ENCODE measurements at places on chromosomes 3 and 15.

DNA sequence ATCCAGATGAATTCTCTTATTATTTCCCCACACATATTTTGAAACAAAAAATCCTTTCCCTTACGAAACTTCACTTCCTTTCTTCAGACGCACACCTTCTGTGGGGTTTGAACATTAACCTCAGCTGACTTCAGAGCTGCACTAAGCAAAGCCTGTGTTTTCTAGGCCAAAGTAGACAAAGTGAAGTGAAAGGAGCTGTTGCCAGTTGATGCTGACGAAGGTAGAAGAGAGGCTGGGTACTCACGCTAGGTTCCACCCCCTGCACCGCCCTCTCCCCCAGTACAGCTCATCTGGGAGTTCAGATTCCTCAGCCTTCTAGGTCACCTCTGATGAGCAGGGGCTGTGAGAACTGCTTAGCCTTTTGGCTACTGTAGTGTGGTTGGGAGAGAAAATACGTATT is 24.1 kb downstream of the DUT start:
- DNase-seq = peak; percentile 32

DNA sequence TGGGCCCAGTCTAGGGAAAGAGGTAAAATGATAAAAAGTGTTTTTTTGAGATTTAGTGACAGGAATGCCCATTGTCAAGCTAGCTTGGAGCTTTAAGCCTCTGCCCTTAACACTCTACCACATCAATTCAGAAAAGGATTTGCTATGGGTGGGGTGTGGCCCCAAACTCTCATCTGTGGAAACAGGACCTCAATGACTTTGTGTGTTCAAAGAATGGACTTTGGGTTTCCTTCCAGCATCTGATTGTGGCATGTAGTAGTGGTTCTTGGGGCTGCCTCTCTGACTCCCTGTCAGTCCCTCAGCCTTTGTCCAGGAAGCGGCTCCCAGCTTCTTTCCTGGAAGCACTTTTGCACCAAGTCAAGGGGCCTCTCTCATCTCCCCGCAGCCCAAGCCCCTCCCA is 56.1 kb downstream of the CCNL1 start:
- DNase-seq = no peak

DNA sequence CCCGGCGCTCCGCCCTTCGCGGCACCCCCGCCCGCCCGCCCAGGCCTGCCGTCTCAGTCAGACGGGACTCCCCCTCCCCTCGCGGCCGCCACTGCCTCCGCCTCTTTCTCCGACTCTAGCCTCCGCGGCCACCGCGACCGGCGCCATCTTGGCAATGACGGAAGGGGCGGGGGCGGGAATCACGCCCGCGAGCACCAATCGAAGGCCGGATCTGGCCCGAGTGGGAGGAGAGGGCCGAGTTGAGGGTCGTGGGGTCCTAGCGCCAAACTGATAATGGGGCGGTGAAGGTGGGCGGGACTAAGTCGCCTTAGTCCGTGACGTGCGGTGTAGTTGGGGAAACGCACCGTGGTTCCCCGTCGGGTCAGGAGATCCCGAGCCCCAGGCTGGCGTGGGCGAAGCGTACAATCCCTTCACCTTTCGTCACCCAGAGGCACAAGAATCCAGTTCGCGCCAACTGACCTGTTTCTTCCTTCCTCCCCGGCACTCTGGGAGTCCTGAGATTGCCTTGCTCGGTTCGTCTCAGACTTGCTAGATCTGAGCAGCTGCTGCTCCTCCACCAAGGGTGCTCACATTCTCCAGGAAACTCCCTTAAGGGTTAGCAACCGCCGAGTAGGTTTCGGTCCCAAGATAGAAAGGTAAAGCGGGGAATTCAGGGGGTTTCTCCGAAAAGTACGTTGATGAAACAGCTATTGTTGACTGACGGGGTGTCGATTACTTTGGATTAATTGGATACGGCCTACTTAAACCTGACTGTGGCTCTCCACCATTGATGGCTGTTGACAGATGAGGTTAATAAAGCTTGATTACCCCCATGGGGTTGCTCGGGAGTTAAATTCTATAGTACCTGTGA is at the start of gene DENND4A:
DENND4A (minus strand) TSS at position 156 of the 850 bp plus-strand sequence. CDS start 35,843 bp downstream, outside the sequence.
- DNase-seq = peak; percentile 97

GRCh38 chr3:111906656-111907055 is 47.6 kb downstream of the PHLDB2 start:
- peak; percentile 18 for DNase-seq

- DNase-seq = no peak
Observed at GRCh38 chr3:171684221-171684620, 126.1 kb downstream of the PLD1 start.

DNA sequence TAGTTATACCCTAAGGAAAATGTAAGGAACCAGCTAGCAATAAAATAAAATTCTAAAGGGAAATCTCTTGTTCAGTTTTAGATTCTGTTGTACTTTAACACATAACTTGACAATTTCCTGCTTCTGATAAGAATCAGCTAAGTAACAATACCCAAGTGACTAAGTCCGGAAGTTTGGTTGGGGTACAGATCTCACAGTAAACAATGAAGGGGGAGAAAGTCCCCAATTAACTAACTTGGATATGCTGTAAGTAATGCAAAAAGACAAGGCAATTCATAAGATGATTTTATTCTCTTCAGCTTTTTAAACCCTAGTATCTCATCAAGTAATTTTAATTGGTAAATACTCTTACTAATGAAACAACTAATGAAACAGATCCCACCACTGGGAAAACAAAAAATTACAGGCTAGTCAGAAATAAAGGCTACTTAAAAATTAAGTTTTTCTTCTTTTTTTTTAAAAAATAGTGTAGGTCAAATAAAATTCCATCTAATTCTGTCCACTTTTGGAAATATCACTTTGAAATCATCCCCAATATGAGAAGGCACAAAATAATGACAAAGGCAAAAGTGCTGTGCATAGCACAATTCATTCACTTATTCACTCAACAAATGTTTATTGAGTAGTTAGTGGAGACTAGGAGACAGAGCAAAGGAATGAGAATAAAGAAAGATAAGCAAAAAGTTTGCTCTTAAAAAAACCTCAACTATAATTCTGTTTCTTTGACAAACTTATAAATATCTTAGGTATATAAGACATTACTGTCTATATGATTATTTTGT is 37.8 kb upstream of the IL20RB start:
- DNase-seq = no peak

GRCh38 chr3:183285318-183285717 is 32.3 kb downstream of the B3GNT5 start:
- DNase-seq = no peak

- DNase-seq = no peak
Observed at GRCh38 chr3:46664188-46664970, 29.1 kb downstream of the ALS2CL start.

DNA sequence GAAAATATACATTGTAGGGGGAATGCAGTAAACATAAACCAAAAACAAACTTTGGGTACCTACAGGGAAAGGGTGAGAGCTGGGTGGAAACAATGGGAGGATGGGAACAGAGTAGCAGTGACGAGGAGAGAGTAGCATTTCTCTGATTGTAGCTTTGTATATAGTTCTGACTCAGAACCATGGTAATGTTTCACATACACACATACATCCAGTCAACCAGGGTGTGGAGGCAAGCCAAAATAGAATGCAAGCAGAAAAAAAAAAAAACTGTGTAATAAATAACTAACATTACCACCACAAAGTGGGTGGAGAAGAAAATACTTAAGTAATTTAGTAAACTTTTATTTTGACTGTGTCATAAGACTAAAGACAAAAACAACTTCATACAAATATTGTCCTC is 27.2 kb downstream of the BCL2A1 start:
- peak; percentile 84 for DNase-seq

- DNase-seq = no peak
Observed at GRCh38 chr3:94887065-94887464, 824.2 kb downstream of the NSUN3 start.

GRCh38 chr3:186772701-186773417 is 10.5 kb upstream of the EIF4A2 start:
- DNase-seq = no peak

DNA sequence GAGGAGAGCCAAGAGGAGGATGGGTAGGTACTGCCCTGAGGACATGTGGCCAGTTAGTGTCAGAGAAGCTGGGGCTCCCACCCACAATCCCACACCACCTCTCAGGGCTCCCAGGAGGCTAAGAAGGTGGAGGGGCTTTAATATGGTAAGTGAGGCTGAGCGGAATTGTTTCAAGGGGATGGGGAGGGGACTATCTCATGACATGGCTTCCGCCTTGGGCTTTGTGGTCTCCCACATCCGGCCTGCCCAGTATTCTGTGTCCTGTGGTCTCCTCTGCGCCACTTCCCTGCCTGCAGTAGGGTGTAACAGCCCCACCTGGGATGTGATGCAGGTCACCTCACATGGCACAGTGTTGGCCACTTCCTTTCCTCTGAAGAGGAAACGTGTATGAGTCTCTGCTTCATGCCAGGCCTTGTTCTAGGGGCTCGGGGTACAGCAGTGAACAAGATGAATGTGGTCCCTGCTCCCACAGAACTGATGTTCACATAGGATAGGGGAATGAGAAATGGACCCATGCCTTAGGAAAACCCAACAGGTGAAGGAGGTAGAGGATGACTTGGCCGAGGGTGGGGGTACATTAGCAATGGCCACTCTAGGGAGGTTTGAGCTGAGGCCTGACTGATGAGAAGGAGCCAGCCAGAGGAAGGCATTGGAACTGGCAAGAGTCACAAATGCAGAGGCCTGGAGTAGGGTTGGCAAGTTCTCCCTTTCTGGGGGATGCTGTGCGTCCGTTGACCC is 3.2 kb downstream of the NEIL1 start:
- no peak for DNase-seq

DNA sequence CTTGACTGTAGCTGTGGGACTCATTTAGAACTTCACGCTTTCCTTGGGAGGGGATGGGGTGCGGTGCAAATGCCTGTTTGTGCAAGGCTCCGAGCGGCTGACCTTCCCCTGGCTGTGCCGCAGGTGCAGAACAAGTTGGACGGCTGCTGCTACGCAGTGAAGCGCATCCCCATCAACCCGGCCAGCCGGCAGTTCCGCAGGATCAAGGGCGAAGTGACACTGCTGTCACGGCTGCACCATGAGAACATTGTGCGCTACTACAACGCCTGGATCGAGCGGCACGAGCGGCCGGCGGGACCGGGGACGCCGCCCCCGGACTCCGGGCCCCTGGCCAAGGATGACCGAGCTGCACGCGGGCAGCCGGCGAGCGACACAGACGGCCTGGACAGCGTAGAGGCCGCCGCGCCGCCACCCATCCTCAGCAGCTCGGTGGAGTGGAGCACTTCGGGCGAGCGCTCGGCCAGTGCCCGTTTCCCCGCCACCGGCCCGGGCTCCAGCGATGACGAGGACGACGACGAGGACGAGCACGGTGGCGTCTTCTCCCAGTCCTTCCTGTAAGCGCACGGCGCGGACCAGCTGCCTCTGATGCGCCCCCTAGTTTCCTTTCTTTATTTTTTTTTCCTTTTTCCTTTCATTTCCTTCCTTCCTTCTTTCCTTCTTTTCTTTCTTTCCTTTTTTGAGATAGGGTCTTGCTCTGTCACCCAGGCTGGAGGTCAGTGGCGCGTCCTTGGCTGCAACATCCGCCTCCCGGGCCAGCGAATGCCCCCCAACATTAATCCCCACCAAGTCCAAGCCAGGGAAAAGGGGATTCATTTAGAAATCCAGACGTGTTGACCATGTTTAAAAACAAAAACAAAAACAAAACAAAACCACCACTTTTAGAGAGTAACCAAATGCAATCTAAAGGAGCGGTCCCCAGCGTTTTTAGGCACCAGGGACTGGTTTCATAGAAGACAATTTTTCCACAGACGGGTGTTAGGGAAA is 42.7 kb downstream of the EIF2AK4 start:
- DNase-seq = peak; percentile 64

GRCh38 chr3:55252921-55253320 is 234.2 kb downstream of the WNT5A start:
- peak; percentile 45 for DNase-seq

DNA sequence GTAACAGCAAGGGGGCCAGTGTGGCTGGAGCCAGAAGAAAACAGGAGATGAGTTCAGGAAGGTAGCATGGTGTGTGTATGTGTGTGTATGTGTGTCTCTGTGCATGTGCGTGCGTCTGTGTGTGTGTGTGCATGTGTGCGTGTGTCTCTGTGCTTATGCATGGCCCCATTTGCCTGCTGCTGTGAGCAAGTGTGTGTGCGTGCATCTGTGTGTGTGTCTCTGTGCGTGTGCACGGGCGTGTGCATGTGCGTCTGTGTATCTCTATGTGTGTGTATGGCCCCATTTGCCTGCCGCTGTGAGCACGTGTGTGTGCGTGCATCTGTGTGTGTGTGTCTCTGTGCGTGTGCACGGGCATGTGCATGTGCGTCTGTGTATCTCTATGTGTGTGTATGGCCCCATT is 7.1 kb upstream of the EEFSEC start:
- DNase-seq = no peak

DNA sequence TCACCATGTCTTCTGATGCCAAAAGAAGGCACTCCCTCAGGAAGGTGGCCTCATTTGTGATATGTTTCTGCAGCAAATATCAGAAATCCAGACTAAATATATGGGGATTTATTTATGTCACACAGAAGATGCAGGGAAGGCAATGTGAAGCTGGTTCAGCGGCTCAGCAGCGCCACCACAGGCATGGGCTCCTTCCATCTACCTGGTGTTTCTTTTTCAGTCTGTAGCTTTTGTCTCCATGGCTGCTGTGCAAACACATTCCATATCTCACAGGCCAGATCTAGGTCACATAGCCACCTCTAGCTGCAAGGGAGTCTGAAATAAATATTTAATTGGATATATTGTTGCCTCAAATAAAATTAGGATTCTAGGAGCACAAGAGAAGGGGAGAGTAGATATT is 502.1 kb upstream of the IL12A start:
- no peak for DNase-seq

GRCh38 chr3:50168388-50168787 is 13.3 kb downstream of the SEMA3F start:
- DNase-seq = no peak

GRCh38 chr3:126711121-126711760 is 7.2 kb downstream of the CHCHD6 start:
- peak; percentile 33 for DNase-seq

- DNase-seq = no peak
Observed at GRCh38 chr3:45145223-45145622, 955 bp downstream of the CDCP1 start.

DNA sequence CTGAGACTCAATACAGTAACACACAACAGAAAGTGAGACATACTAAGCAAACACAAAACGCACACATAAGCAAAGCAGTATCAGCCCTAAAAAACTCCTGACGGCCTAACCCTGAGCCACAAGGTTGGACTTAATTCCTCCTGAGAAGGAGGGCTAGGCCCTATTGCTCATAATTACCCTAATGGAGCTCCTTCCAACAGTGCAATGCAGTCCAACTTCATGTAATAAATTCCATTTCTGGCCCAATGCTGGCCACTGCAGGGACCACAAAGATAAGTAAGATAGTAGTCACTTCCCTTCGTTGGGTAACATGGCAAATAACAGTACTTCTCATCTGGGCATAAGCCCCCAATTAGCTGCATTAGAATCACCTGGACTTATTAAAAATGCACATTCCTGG is 4.2 kb downstream of the VPS39 start:
- peak; percentile 2 for DNase-seq

DNA sequence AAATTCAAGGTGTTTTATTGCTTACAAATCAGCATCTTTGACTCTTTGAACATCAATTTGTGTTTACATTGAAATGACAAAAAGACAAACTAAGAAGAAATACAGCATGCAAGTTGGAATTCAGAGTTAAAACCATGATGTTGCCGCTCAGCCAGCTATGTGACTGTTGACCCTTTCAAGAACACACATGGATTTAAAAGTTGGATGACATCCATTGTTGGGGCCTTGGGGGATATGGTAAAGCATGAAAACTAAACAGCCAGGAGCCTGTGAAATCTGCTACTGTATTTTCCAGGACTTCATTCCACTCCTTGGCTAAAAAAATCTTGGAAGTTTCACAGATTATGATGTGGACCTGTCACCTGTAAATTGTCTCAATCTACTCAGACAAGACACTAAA is 4.6 kb downstream of the P2RY1 start:
- DNase-seq = no peak

Measured in fibroblast of skin of right quadriceps (primary cell).